ENCODE measurements at places on chromosomes 1 and 21.

DNA sequence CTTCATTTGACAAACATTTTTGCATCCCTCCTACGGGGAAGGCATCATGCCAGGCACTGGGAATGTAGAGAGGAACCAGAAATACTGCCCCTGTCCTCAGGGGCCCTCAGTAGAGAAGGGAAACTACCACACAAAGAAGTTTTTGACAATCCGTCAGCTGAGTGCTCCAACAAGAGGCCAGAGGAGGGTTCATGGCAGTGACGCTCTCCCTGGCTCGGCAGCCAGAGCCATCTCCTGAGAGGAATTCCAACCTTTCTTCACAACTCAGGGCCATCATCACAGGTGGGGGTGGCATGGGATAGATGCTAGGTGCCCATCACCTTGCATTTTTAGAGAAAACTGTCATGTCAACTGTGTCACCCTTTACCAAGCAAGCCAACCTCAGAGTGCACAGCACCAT, 154.1 kb downstream of the HIVEP3 start:
- no peak for DNase-seq

DNA sequence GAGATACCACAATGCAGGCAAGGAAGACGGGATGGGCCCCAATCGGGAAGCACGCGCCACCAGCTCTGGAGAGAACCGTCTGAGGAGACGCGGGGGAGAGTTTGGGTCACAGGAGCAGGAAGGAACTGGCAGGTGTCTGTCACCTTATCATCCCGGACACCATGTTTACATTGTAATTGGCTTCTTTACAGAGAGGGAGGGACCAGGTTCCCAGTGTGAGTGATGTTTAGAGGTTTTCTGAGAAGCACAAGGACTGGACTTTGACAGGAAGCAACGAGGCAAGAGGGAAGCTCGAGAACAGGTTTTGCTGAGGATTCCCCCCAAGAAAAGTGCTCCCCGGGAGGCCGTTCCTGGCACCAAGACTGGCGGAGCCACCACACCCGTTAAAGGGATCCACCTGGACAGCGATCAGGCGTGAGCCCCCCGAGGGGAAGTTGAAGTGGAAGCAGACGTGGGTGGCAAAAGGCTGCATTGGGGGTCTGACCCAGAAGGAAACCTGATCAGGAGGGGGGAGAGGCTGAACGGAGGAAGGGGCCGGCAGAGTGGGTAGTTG, 957 bp downstream of the EPS15 start:
- DNase-seq, result no peak

- no peak for DNase-seq
Observed at GRCh38 chr21:33169359-33169758, 60.4 kb upstream of the IFNAR2 start.

- DNase-seq, result no peak
Observed at GRCh38 chr1:171911506-171911905, 70.2 kb downstream of the DNM3 start.

- DNase-seq, result no peak
Observed at GRCh38 chr1:153816283-153816889, 41.2 kb downstream of the SLC27A3 start.

- no peak for DNase-seq
Observed at GRCh38 chr21:33073636-33074035, 3.7 kb downstream of the OLIG1 start.

GRCh38 chr21:44991538-44992483, 52.0 kb downstream of the SLX9 start:
- no peak for DNase-seq

GRCh38 chr21:39107739-39108138, 75.5 kb downstream of the PSMG1 start:
- DNase-seq, result no peak

DNA sequence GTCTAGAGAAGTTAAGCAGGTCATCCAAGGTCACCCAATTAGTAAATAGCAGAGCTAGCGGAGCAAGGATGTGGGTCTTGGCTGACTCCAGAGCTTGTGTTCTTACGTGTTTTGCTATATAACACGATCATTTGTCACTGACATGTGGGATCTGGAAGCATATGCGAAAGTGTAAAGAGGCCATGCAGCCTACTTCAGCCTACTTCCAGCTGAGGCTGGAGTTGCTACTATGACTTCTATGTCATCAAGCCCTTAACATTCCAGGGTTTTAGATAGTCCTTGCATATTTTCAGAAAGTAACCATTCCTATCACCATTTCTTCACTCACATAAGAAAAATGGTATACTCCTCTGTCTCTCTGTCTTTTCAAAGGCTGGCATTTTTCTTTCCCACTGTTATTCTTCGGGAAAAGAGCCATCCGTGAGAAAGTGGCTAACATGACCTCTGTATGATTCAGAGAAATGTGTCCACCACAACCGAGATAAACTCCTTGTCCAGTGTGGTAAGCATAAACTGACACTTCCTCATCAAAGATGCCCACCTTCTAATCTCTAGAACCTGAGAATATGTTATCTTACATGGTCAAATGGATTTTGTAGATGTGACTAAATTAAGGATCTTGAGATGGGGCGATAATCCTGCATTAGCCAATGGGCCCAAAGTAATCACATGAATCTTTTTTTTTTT, 24.0 kb upstream of the ABL2 start:
- DNase-seq, result no peak

DNA sequence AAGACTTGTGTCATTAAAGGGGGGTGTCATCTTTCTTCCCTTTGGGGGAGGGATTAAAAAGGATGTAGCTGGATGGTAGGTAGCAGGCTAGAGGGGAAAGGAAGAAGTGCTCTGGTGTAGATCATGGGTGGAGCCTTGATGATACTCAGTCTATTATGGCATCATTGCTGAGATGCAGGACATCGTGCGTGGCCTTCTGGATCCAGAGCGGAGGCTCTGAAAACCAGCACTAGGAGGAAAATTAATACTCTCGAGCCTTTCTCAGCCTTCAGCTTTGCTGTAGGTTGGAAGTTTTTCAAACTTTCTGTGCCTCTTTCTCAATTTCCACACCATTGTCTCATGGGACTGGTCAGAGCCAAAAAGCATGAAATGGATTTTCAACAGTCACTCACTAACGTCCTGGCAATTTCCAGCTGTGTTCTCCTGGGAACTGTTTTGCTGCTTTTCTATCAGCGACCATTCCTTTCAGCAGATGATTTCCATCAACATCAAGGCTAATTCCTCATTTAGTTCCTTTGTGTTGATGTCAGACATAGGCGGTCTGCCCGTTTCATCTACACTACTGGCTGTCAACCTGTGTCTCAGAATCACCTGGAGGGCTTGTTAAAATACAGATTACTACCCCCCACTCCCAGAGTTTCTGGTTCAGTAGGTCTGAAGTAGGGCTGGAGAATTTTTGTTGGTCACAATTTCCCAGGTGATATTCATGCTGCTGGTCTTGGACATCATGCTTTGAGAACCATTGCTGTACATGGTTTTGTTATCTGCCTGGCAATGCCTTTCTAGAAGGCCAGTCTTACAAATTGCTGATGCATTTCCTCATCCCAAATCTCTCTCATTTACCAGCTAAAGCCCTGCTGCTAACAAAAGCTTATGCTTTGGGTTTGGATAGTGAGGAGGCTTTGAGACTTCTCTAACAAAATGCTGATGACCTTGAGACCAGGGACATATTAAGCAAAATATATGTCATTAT, 7.7 kb downstream of the CACNA1E start:
- no peak for DNase-seq

- peak; percentile 74 for DNase-seq
Observed at GRCh38 chr1:42971841-42972291, 13.2 kb upstream of the SLC2A1 start.

- DNase-seq, result no peak
Observed at GRCh38 chr1:200708769-200709168, 29.9 kb upstream of the CAMSAP2 start.

- DNase-seq, result no peak
Observed at GRCh38 chr1:46496505-46496904, 6.9 kb downstream of the DMBX1 start.

All from AG04449 (cell line).